Fibroblast of skin of left quadriceps (primary cell): ENCODE measurements at places on chromosomes 1 and 21.

GRCh38 chr1:6034750-6035096, 11.0 kb upstream of the KCNAB2 start:
- no peak for DNase-seq

GRCh38 chr1:77146270-77146669, 73.0 kb downstream of the PIGK start:
- DNase-seq, result no peak

DNA sequence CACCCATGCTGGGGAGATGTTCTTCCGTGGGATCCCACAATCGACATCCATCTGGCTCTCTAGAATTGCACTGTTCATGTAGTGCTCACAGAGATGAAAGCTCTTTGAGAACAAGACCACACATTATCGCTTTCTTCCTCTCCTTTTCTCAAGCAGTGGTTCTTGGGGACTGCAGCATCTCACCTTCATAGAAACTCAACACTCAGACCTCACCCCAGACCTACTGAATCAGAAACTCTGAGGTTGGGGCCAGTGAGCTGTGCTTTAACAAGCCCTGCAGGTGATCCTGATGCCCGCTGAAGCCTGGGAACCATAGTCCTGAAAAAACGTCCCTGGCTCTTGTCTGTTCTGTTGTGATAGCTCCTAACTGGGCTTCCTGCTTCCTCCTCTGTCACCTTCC, 251.3 kb upstream of the FGGY start:
- DNase-seq, result no peak

DNA sequence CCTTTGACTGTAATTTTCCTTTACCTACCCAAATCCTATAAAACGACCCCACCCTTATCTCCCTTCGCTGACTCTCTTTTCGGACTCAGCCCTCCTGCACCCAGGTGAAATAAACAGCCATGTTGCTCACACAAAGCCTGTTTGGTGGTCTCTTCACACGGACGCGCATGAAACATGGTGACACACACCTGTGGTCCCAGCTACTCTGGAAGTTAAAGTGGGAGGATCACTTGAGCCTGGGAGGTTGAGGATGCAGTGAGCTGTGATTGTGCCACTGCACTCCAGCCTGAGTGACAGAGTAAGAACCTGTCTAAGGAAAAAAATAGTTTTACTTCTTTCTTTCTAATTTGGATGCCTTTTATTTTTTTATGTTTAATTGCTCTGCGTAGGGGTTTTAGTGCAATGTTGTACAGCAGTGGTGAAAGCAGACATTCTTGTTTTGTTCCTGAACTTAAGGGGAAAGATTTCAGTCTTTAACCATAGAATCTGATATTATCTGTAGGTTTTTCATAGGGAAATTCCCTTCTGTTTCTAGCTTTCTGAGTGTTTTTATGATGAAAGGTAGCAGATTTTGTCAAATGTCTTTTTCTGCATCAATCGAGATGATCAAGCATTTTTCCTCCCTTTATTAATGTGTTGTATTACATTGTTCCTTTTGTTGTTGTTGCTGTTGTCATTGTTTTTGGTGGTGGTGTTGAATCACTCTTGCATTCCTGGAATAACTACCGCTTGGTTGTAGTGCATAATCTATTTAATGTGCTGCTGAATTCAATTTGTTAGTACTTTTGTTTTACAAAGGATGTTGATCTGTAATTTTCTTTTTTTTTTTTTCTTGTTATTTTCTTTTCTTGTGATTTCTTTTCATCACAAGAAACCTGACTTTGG, 497.4 kb downstream of the DISC1 start:
- no peak for DNase-seq

DNA sequence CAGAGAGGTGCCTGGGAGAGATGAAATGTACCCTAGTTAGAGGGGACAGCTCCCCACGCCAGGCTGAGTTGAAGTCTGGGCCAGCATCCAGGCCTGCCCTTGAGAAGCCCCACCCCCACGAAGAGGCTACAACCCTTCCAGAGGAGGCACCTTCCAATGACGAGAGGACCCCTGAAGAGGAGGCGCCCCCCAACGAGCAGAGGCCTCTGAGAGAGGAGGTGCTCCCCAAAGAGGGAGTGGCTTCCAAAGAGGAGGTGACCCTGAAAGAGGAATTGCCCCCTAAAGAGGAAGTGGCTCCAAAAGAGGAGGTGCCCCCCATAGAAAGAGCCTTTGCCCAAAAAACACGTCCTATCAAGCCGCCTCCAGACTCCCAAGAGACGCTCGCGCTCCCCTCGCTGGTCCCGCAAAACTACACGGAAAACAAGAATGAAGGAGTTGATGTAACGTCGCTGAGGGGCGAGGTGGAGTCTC, 3.1 kb downstream of the EVA1B start:
- DNase-seq, result no peak

DNA sequence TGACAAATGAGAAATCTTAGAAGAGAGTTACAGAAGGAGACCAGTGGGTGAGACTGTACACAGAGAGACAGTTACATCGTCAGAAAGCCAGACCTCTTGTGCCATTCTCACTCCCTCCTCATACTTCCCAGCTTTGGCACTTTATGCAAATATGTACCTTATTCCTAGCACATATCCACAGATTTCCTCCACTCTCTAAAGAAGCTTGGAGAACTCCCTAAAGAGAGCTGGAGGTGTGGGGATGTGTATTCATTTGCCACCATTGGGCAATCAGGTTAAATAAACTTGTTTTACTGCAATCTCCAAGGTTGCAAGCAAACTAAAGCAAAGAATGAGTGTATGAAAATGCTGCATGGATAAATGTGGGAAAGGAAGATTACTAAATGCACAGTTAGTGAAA, 380.9 kb upstream of the PRMT6 start:
- DNase-seq, result no peak

- DNase-seq, result peak; percentile 39
These were observed 19.5 kb upstream of the EXO1 start for GRCh38 chr1:241828463-241829021.

DNA sequence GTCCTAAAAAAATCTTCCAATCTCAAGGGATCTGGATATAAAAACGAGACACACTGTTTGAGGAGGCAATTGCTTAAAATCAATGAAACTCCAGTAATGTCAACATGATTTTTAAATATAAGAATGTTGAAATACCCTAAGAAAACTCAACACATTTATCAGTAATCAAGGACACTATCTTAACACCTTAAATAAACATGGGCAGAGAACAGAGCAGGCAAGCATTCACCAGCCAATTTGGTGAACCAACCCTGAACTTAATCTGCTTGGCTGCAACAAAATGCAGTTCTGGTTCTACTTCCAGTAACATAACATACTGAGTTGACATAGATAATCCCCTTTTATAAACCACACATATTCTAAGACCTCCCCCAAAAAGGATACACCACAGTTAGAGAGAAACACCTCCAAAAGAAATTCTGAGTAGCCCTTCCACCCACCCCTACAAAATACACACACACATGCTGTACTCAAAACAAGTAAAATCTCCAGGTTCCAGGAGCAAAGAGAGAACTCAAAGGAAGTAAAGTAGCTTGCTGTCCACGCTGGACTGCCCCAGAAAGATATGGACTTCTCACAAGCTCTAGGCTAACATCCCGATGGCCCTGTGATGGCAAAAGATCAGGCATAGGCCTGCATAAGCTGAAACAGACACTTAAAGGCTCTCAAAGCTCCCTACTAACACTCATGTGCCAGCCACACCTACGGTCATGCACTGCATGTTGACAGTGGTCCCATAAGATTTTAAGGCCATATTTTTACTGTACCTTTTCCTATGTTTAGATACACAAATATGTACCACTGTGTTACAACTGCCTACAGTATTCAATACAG, 30.5 kb downstream of the TP53BP2 start:
- DNase-seq, result no peak

DNA sequence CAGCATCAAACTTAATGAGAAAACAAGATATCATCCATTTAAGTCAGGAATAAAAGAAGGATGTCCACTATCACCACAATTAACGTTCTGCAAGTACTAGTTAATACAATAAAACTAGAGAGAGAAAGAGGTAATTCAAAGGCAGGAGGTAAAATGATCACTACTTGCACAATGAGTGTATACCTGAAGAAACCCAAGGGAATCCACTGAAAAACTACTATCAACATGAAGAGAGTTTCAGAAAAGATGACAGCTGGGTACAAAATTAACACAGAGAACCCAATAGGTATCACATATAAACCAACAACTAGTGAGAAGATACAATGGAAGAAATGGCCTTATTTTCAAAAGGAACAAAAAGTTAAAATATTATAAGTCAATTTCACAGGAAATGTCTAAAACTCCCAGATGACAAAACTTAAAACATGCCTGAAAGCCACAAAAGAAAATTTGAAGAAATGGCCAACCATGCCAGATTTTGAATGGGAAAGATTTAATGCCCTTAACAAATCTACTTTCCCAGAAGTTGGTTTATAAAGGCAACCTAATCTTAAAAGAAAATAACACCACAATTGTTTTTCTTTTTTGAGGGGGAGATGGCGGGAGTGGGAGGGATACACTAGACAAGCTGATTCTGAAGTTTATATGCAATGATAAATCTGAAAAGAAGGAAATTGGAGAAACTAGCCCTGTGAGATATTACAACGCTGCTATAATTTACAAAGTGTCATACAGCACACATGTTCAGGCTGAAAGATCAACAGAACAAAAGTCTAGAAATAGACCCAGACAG, 17.8 kb downstream of the VPS26C start:
- DNase-seq, result no peak

DNA sequence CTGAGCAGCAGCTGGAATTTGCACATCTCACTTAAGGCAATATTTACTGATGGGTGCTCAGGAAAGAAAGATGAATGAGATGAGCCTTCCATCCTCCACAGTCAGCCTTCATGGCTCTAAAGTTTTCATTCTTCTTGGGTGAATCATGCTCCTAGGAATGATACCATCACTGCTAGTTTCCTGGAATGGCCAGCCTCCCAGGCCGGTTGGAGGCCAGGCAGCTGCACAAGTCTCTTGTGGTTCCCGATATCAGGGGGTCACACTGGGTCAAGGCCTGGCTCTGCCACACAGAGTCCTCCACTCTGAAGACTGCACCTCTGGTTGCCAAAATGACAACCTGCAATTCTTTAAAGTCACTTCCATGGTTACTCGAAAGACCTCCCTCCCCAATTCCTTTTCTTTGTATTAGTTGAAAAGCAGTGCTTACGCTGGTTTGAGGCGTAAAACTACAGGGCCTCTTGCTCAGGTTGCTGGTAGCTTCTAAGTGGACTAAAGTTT, 46.2 kb upstream of the PALMD start:
- DNase-seq, result peak; percentile 81

- no peak for DNase-seq
These were observed 3.1 kb upstream of the LMOD1 start for GRCh38 chr1:201949491-201949890.

GRCh38 chr1:162912061-162912667, 51.2 kb upstream of the CCDC190 start:
- DNase-seq, result no peak

GRCh38 chr1:27350663-27351540, 9.1 kb downstream of the SYTL1 start:
- DNase-seq, result no peak

GRCh38 chr1:173297798-173298391, 90.8 kb upstream of the TNFSF4 start:
- DNase-seq, result no peak

DNA sequence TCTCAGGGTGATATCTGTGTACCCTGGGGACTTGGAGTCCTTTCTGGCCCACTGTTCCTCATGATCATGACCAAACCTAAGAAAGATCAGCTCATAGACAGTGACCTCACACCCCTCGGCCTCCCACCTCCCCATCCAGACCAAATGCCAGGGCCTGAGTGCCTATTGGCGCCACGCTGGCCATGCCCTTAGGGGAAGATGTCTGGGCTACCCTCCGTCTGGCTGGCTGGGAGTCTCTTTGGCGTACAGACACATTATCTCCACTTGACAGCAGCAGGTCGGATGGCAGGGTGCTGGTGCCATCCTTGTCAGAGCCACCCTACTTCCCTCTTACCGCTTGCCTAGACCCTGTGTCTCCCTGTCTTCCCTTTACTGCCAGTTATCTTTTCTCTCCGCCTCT, 8.4 kb downstream of the RORC start:
- no peak for DNase-seq

GRCh38 chr1:199122532-199123311, 483.9 kb downstream of the PTPRC start:
- DNase-seq, result no peak

- no peak for DNase-seq
These were observed 230.5 kb upstream of the CAMK1G start for GRCh38 chr1:209353053-209353452.

DNA sequence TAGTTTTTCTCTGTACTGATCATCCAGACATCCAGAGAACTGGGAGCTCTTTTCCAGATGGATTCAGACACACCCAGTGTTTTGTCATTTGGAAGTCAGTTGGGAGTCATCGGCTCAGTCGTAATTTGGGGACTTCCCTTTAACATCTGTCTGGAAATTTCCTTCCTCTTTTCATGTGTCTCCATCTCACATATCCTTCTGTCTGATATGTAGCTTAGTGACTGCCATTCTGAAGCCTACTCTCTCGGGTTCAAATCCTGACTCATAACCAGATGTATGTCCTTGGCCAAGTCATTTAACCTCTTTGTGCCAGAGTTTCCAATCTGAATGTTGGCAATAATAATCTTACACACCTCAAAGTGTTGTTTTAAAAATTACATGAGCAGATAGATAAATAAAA, 3.0 kb downstream of the MORC3 start:
- DNase-seq, result no peak

GRCh38 chr1:31054349-31054748, 11.2 kb downstream of the PUM1 start:
- DNase-seq, result no peak

GRCh38 chr1:16061266-16061665, 12.2 kb downstream of the FAM131C start:
- DNase-seq, result no peak

DNA sequence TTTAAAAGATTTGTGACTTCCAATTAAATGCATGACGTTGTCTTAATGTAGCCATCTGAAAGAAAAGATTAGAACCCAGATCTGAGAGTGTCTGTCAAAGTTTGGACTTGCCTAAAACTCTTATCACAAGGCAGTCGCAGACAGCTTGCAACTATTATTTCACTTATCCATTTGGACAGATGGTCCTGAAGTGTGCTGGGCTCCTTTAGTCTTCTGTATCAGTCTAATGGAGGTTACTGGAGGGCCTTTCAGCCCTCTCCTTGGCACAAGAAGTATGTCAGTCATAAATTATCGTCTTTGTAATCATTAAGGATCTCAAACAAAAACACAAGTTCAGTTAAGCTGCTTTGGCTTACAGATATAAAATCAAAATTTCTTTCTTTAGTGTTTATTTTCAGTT, 15.5 kb downstream of the PROX1 start:
- no peak for DNase-seq
